ENCODE measurements at places on chromosomes 7 and 10.

DNA sequence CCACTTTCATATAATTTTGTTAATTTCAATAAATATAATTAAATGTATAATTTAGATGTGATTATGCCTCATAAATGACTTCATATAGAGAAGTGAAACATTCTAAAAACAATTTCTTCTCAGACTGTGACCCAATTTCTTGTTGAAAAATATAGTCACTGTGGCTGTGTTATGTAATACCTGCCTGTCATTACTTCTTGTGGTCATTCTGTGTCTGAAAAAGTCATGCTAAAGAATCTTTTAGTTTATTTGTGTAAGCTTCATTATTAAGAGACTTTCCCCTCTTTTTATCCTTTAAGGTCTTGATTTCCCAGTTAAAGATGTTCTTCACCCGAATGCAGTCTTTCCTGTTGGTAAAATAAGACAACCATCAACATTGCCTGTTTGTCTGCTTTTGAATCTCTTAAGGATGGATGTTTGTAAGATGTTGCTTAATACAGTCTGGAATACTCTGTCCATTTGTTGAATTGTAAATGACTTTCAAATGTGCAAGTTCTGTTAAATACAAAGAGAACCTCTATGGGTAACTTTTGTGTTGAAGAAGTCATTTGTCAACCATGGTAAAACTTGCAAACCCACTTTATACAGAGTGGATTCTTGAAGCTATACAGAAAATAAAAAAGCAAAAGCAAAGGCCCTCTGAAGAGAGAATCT, 16.0 kb downstream of the KAT6B start:
- DNase-seq, result no peak

GRCh38 chr10:11141571-11142091, 124.0 kb downstream of the CELF2 start:
- no peak for DNase-seq

DNA sequence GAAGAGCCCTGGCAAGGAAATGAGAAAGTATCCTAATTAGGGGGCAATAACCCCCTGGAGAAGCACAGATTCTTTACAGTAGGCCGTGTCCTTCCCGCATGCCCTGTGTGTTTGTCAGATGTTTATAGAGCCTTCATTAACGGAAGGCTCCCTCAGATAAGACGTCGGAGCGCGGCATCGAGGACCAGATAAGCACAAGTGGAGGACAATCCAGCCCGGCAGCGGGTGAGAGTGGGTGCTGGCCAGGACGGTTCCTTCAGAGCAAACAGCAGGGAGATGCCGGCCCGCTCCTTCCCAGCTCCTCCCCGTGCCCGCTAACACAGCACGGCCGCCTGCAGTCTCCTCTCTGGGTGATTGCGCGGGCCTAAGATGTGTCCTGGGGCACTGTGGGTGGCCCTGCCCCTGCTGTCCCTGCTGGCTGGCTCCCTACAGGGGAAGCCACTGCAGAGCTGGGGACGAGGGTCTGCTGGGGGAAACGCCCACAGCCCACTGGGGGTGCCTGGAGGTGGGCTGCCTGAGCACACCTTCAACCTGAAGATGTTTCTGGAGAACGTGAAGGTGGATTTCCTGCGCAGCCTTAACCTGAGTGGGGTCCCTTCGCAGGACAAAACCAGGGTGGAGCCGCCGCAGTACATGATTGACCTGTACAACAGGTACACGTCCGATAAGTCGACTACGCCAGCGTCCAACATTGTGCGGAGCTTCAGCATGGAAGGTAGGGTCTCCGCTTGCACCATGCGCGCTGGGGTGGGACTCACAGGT, at the start of gene GDF2:
GDF2 (plus strand) TSS at position 155 of the 762 bp plus-strand sequence; CDS start at position 370, 215 bp downstream.
- no peak for DNase-seq

GRCh38 chr10:101236376-101237080, 7.3 kb upstream of the LBX1 start:
- no peak for DNase-seq

DNA sequence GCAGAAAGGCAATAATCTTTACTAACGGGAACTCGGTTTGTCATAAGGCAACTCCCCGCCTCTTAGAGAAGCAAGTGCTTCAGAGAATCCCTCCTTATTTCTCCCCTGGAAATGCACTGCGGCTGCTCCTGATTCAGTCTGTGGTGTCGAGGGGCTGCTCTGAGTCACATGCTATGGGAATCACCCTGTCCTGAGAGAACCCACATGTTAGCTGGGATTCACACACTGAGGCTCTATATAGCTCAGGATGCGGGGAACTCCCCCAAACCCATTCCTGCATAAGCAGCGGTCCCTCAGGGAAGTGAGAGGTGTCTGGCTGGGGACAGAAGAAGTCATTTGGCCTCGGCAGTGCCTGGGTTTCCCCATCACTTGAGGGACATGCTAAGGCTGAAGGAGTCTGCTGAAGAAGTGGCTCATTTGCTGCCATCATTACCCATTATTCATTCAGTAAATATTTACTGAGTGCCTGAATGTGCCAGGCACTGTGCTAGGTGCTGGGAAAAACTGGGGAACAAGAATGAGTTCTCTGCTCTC, 87.5 kb downstream of the ATXN7L1 start:
- no peak for DNase-seq

- no peak for DNase-seq
These were observed 9.4 kb upstream of the RHOBTB1 start for GRCh38 chr10:60953420-60953819.

DNA sequence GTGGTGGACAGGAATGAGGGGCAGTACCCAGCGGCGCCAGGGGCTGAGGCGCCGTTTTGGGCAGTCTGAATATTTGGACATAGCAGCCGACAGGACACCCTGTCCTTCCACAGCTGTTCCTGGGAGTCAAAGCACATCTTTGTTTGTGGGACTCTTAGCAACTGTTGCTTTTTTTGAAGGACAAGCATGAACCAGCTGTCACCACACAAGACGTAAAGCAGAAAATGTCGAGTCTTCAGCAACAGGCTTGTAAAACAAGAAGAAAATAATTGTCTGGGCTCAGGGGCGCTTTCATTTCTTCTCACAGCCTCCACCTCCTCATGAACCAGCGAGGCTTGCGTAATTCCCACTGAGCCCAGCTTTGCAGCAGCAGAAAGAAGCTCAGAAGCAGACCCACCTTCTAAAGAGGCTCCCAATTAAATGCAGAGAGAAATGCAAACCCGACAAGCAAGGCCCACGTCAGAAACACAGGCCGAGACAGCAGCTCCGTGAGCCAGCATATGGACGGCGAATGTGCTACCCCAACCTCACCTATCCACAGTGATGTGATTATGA, 68.9 kb upstream of the DNAAF5 start:
- no peak for DNase-seq

DNA sequence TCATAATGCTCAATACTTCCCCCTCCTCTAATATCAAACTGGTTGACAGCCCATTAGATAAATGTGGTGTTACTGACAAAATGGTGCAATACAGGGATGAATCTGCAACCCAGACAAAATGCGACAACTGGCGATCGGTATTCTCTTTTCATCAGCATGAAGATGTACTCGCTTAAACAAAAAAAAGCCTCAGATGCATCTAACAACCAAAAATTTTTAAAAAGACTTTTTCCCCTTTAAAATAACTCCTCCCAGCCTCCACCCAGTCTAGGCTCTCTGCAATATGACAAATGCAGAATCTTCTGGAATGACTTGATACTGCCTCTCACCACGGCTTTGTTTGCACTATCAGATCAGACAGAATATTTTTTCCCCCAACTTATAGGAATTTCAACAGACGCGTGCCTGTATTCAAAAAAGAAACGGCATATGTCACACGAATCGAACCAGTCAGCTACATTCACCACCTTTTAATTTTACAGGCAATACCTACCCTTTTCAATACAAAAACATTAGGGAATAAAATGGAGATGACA, 1.2 kb downstream of the YWHAG start:
- DNase-seq, result no peak

GRCh38 chr10:71575934-71576801, 143.4 kb downstream of the C10orf105 start:
- no peak for DNase-seq

- DNase-seq, result no peak
These were observed 51.7 kb upstream of the SH2B2 start for GRCh38 chr7:102234801-102235550.

DNA sequence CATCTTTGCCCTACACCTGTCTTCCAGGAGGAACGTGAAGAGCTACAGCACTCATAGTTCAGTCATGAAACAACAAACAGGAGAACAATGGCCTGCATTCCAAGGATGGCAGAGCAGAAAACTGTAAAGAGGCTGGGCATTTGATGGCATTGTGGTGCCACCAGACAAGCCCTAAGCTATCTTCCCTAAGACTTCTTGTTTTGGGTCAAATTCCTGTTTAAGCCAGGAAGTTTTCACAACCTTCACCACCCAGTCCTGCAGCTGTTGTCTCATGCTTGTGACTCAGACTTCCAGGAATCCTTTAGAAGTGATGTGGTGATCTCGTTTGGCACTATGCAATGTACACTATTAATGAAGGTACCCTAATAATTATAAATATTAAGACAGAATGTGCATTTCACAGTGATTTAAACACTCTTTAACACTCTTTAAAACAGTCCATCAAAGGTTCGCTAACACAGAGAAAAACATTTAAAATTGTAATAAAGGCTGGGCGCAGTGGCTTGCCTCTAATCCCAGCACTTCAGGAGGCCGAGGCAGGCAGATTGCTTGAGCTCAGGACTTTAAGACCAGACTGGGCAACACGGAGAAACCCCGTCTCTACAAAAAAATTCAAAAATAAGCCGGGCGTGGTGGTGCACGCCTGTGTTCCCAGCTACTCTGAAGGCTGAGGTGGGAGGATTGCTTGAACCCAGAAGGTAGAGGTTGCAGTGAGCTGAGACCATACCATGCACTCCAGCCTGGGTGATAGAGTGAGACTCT, 2.7 kb upstream of the HERPUD2 start:
- no peak for DNase-seq

DNA sequence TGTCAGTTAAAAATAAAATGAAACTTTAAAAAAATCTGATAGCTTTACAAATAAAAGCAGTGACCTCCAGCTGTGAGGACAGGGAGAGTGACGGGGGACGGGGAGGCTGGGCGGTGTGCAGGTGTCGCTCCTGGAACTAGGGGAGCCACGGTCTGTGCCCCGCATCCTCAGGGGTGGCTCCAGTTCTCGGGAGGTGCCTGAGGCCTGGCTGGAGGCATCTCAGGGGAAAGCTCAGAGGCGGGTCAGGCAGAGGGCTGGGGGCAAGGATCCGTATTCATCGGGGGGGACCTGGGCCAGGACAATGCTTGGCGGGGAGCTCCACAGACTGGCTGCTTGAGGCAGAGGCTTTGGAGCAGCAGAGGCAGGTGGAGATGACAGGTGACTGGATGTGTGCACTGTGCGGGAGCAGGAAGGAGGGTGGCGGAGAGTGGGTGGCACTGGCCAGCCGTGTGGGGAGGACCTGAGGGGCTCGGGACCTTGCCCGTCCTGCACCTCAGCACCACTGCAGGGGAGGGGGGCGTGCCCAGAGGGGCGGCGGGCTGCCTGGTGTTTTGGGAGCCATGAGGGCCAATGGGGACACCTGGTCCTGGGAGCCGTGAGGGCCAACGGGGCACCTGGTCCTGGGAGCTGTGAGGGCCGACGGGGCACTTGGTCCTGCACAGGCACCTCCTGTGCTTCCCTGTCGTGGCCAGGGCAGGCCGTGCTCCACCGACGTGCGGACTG, 13.2 kb downstream of the PWWP2B start:
- DNase-seq, result no peak

- DNase-seq, result no peak
These were observed 86.2 kb upstream of the PPIF start for GRCh38 chr10:79260811-79261740.

- DNase-seq, result no peak
These were observed 720.5 kb downstream of the GRID1 start for GRCh38 chr10:85645926-85646711.

DNA sequence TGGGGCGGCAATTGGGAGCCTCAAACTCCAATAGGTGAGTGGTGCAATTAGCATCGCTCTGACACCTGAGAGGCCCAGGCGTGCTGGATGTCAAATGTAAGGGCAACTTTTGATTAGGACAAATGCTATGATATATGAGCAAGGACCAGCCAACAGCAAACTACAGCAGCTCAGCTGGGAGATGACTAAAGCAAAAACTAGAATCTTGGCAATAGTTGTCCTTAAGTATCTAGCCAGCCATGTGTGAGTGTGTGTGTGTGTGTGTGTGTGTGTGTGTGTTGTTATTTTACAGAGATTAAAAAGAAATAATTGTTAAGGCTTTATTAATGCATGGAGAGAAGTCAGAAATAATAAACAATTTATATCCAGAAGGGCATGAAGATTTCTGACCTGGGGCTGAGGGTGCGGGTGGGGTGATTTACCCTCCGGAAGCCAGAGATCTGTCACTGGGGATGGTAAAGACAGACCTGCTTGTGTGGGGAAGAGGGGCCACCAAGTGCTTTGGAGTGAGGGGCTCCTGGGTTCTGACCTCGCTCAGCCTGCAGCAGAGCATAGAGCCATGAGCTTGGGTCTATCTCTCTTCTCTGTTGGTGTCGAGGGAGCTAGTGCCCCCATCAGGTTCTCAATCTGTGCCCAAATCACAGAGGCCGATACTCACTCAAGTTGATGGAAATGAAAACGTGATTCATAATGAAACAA, 77.3 kb downstream of the EMX2 start:
- no peak for DNase-seq

DNA sequence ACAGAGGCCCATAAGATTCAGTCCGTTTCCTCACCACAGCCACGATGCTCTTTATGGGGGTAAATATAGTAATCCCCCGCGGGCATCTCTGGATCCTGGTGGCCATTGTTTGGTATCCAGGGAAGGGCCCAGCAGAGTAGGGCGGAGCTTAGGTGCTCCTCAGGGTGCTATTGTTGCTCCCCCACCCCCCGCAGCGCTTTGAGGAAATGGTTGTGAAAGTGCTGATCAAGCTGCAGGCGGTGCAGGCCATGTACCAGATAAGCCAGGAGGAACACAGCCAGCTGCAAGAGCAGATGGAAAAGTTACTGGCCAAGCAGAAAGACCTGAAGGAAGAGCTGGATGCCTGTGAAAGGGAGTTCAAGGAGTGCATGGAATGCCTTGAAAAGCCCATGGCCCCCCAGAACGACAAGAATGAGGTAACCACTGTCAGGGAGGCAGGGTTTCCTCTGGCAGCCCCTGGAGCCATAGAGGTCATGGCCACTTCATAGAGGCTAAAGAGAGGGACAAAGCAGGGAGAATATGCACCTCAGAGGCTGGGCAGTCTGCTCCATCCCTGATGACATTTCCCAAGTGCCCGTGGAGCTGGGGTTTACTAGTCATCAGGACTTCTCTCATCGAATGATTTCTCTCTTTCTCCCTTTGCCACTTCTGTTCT, 17.6 kb upstream of the FLNC start:
- no peak for DNase-seq

- DNase-seq, result no peak
These were observed 938.4 kb downstream of the CCSER2 start for GRCh38 chr10:85266808-85267207.

DNA sequence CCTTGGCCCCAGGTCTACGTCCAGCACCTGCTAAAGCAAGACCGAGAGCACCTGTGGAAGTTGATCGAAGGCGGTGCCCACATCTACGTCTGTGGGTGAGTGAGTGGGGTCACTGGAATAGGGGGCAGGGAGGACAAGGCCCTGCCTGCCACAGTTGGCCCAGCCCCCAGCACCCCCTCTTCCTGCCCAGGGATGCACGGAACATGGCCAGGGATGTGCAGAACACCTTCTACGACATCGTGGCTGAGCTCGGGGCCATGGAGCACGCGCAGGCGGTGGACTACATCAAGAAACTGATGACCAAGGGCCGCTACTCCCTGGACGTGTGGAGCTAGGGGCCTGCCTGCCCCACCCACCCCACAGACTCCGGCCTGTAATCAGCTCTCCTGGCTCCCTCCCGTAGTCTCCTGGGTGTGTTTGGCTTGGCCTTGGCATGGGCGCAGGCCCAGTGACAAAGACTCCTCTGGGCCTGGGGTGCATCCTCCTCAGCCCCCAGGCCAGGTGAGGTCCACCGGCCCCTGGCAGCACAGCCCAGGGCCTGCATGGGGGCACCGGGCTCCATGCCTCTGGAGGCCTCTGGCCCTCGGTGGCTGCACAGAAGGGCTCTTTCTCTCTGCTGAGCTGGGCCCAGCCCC, 8.1 kb downstream of the TMEM120A start:
- DNase-seq, result no peak

Measured in stimulated activated CD4-positive, alpha-beta T cell treated with anti-CD3 and anti-CD28 coated beads, Interleukin-15, amount 100 ng/mL, for 48 hours (primary cell).